ENCODE measurements at places on chromosomes 12 and 14. TPM values are rescaled to one million over a fixed set of nuclear protein-coding genes. Genes with fewer than 3 reads are reported as not detected.

The PLA2G1B gene
- 1.2 TPM for total RNA-seq

The DDN gene
- total RNA-seq = not detected

The INHBC gene
- total RNA-seq = not detected

The CFAP251 gene
- total RNA-seq = 3.9 TPM

The RPGRIP1 gene
- 0.39 TPM for total RNA-seq

The CCDC177 gene
- total RNA-seq = not detected

The OAS1 gene
- 20.9 TPM for total RNA-seq

The LALBA gene
- not detected for total RNA-seq

The SYNE2 gene
- 197 TPM for total RNA-seq

The NFE2 gene
- total RNA-seq = 3.2 TPM

The TAS2R20 gene
- total RNA-seq = 4.3 TPM

The SLCO1B1 gene
- not detected for total RNA-seq

The ATP5MC2 gene
- 152 TPM for total RNA-seq

The FOXG1 gene
- total RNA-seq = not detected

The KCNH5 gene
- not detected for total RNA-seq

The OLR1 gene
- total RNA-seq = 8.4 TPM

The FAM181A gene
- total RNA-seq = not detected

The GRIP1 gene
- 0.88 TPM for total RNA-seq

- DNase-seq = no peak
- no peaks in the 10 kb centered on the region for H3K4me1 ChIP-seq
- H3K4me3 ChIP-seq = no peak overlapping the region
- H3K36me3 ChIP-seq = no peaks in the 10 kb centered on the region
- no peak overlapping the region for H3K27ac ChIP-seq
- no peaks in the 10 kb centered on the region for H3K27me3 ChIP-seq
Measured at GRCh38 chr14:75917322-75917945, 64.4 kb downstream of the TGFB3 start.

DNA sequence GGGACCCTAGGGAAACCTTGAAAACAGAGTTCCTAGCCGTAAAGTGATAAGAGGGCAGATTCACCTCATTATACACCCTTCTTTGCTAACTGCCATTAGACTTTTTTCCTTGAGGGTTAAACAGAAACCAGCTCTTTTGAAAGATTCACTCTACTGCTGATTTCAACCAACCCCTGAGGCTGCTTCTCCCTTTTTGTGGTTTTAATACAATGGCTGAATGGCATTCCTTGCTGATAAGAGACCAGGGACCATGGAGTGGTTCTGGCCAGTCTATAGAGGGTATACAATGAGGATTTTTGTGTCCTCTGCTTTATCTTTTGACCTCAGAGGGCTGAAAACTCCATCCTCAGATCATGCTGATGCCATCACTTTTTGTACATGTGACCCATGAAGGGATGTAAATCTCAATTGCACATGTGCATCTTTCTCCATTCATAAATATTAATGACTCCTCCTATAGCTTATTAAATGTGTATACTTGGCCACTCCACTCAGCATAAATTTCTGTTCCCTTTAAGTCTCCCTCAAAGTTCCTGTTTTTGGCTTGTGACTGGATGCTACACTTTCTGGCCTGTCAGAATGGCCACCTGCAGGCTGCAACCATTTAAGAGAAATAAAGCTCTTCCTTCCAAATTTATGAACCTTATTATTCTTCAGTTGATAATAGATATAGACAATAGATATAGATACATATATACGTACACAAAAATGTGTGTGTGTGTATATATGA is 233.8 kb upstream of the SEL1L start:
- H3K27ac ChIP-seq = no peak overlapping the region
- DNase-seq = no peak
- no peaks in the 10 kb centered on the region for H3K27me3 ChIP-seq
- no peaks in the 10 kb centered on the region for H3K4me1 ChIP-seq
- H3K4me3 ChIP-seq = no peak overlapping the region

- H3K36me3 ChIP-seq = no peaks in the 10 kb centered on the region
- no peak overlapping the region for H3K27ac ChIP-seq
- no peaks in the 10 kb centered on the region for H3K27me3 ChIP-seq
Measured at GRCh38 chr12:78531831-78532458, 332.6 kb upstream of the SYT1 start.

DNA sequence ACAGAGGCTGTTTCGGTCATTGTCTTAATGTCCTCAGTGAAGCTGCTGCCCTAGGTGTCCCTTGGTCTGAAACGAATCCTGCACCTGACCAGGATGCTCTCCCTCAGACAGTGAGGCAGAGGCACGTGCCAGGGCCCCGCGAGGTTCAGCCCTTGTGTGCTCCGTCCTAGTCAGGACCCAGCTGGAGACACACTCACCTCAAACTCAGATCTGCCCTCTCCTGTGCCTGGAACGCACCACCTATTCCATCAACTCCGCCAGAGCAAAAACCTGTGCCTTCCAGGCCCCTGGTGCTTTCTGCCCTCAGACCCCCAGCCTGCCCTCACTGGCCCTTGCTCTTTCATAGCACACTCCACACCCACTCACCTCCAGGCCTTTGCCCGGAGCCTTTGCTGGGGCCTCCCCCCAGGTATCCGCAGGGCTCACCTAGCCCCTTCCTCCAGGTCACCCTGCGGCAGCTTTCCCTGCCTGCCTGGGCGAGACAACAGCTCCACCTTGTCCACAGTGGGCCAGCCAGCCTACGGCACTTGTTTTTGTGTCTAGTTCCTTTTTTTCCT is 150.6 kb downstream of the BCL11B start:
- DNase-seq = peak; percentile 38
- no peaks in the 10 kb centered on the region for H3K36me3 ChIP-seq
- H3K27ac ChIP-seq = no peak overlapping the region
- no peaks in the 10 kb centered on the region for H3K4me1 ChIP-seq
- no peak overlapping the region for H3K4me3 ChIP-seq

- DNase-seq = no peak
- H3K27ac ChIP-seq = no peak overlapping the region
- H3K4me1 ChIP-seq = no peaks in the 10 kb centered on the region
- peaks cover 4% of the 10 kb centered on the region for H3K36me3 ChIP-seq
- peak overlapping the region; percentile 54 for H3K4me3 ChIP-seq
- H3K27me3 ChIP-seq = no peaks in the 10 kb centered on the region
Measured at GRCh38 chr14:20470603-20470901, 1.3 kb downstream of the PNP start.

DNA sequence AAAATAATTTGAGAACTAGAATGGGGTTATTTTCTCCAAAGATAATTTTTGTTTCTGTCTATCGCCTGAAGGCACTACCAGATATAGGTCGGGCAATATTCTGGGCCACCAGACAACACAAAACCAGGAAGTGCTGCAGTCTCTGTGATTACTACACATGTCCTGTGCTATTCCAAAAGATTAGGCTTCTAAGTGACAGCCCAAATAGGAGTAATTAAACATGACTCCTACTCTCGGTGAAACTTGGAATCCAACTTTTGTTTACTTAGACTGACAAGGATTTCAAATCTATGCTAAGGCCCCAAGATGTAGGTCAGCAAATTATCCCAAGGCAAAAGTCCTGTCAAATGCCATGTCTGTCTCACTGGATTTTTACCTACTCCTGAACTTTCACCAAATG is 157.6 kb upstream of the LRFN5 start:
- no peaks in the 10 kb centered on the region for H3K4me1 ChIP-seq
- no peaks in the 10 kb centered on the region for H3K27me3 ChIP-seq
- H3K4me3 ChIP-seq = no peak overlapping the region
- no peak overlapping the region for H3K27ac ChIP-seq

GRCh38 chr12:124295431-124296058 is 652 bp downstream of the RFLNA start:
- DNase-seq = peak; percentile 42
- H3K4me1 ChIP-seq = no peaks in the 10 kb centered on the region
- peak overlapping the region; percentile 5 for H3K4me3 ChIP-seq
- no peak overlapping the region for H3K27ac ChIP-seq
- no peaks in the 10 kb centered on the region for H3K36me3 ChIP-seq

- peaks cover 5% of the 10 kb centered on the region for H3K4me1 ChIP-seq
- no peak overlapping the region for H3K4me3 ChIP-seq
- no peaks in the 10 kb centered on the region for H3K27me3 ChIP-seq
- no peak overlapping the region for H3K27ac ChIP-seq
Measured at GRCh38 chr12:116532986-116533342, 26.2 kb upstream of the MAP1LC3B2 start.

DNA sequence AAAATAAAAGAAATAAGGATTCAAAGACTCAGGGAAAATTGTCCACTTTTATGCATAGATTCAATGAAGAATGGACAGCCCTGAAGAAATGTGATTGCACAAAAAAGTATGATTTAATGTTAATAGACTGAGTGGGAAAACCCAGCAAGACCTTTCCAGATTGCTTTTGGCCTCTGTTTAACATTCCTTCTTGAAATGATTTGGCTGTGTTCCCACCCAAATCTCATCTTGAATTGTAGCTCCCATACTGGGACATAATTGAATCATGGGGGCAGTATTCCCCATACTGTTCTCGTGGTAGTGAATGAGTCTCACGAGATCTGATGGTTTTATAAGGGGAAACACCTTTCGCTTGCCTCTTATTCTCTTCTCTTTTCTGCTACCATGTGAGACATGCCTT is 1316.9 kb upstream of the SEL1L start:
- no peaks in the 10 kb centered on the region for H3K27me3 ChIP-seq
- no peak overlapping the region for H3K4me3 ChIP-seq
- no peaks in the 10 kb centered on the region for H3K4me1 ChIP-seq
- DNase-seq = no peak

GRCh38 chr12:57491393-57492280 is 3.8 kb downstream of the MARS1 start:
- no peak overlapping the region for H3K27ac ChIP-seq
- no peak for DNase-seq
- H3K4me1 ChIP-seq = no peaks in the 10 kb centered on the region
- peaks cover 4% of the 10 kb centered on the region for H3K36me3 ChIP-seq
- H3K4me3 ChIP-seq = no peak overlapping the region
- no peaks in the 10 kb centered on the region for H3K27me3 ChIP-seq

- no peak overlapping the region for H3K27ac ChIP-seq
- no peaks in the 10 kb centered on the region for H3K4me1 ChIP-seq
- peak; percentile 58 for DNase-seq
- H3K27me3 ChIP-seq = no peaks in the 10 kb centered on the region
Measured at GRCh38 chr14:77000340-77001270, 27.9 kb downstream of the IRF2BPL start.

GRCh38 chr12:26610774-26611173 is 222.2 kb downstream of the ITPR2 start:
- no peaks in the 10 kb centered on the region for H3K4me1 ChIP-seq
- no peaks in the 10 kb centered on the region for H3K27me3 ChIP-seq
- no peak for DNase-seq
- no peak overlapping the region for H3K4me3 ChIP-seq
- H3K27ac ChIP-seq = no peak overlapping the region

- peak overlapping the region; percentile 94 for H3K4me3 ChIP-seq
- H3K27me3 ChIP-seq = no peaks in the 10 kb centered on the region
- H3K4me1 ChIP-seq = no peaks in the 10 kb centered on the region
Measured at GRCh38 chr12:118377884-118378470, 1.6 kb downstream of the SUDS3 start.

DNA sequence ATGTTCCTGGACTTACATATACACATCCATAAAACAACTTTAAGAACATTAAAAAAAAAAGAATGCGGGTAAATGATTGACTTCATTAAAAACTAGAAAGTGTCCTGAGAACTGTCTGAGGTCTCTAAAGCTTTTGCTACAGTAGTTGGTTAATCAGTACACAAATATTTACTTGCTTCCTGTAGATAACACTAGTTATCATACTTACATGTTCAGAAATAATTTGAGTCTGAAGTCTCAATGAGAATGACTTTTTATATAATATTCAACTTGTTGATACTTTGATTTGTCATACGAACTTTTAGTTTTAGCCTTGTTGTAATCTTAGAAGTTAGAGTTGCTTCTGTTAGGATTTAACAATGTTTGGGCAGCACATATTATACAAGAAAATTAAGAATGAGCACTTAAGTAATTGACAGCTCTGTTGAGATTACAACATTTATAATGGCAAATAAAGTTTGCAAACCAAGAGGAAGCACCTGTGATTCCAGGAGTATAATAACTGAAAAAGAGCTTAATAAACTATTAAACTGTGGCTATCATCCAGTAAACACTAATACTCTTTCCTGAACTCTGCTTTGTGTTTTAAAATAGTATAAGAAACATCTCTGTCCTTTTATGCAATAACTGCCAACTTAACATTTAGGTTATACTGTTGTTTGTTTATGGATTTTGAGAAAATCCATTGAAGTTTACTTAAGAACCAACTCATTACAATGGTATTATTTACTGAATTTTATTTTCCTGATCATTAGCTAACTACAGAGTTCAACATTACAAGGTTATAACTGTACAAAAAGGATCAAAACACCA is 131.7 kb downstream of the MIPOL1 start:
- no peak overlapping the region for H3K4me3 ChIP-seq
- H3K4me1 ChIP-seq = no peaks in the 10 kb centered on the region
- H3K27me3 ChIP-seq = no peaks in the 10 kb centered on the region
- no peak for DNase-seq
- no peak overlapping the region for H3K27ac ChIP-seq
- H3K36me3 ChIP-seq = peaks cover 2% of the 10 kb centered on the region

GRCh38 chr12:78787576-78787975 is 77.0 kb upstream of the SYT1 start:
- no peaks in the 10 kb centered on the region for H3K27me3 ChIP-seq
- DNase-seq = no peak
- no peaks in the 10 kb centered on the region for H3K36me3 ChIP-seq
- no peaks in the 10 kb centered on the region for H3K4me1 ChIP-seq
- H3K27ac ChIP-seq = no peak overlapping the region
- H3K4me3 ChIP-seq = no peak overlapping the region

DNA sequence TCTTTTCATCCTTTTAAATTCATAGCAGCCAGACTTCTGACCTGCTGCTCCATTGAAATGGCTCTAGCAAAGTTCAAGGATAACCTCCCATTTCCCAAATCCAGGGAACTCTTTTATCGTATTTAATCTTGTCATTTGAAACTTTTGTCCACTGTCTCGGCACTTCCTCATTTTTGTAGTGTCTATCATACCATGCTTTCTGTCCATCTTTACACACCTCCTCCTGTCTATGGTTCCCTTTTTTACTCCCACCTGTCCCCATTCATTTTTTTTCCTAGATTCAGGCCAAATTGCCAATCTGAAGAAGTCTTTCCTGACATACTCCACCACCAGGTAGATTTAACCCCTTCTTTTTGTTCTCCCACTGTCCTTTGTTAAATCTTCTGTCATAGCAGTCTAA is 31.0 kb downstream of the NFYB start:
- peaks cover 4% of the 10 kb centered on the region for H3K36me3 ChIP-seq
- H3K27ac ChIP-seq = no peak overlapping the region
- no peak overlapping the region for H3K4me3 ChIP-seq

GRCh38 chr14:53214384-53214783 is 61.3 kb upstream of the DDHD1 start:
- H3K4me1 ChIP-seq = no peaks in the 10 kb centered on the region
- no peak for DNase-seq
- H3K27ac ChIP-seq = no peak overlapping the region

- no peaks in the 10 kb centered on the region for H3K4me1 ChIP-seq
- H3K27ac ChIP-seq = no peak overlapping the region
- no peaks in the 10 kb centered on the region for H3K27me3 ChIP-seq
Measured at GRCh38 chr14:80906946-80907345, 34.6 kb downstream of the CEP128 start.

- no peaks in the 10 kb centered on the region for H3K4me1 ChIP-seq
- H3K27me3 ChIP-seq = no peaks in the 10 kb centered on the region
- DNase-seq = no peak
- no peak overlapping the region for H3K4me3 ChIP-seq
- H3K27ac ChIP-seq = no peak overlapping the region
Measured at GRCh38 chr14:99524091-99524661, 43.0 kb downstream of the CCNK start.
